NCI-H526 (cell line): ENCODE measurements at places on chromosomes 6 and 20.

GRCh38 chr20:14030991-14031390, 35.7 kb downstream of the MACROD2 start:
- DNase-seq, result no peak

- DNase-seq, result no peak
These were observed 6.2 kb downstream of the NKX2-2 start for GRCh38 chr20:21507400-21508229.

DNA sequence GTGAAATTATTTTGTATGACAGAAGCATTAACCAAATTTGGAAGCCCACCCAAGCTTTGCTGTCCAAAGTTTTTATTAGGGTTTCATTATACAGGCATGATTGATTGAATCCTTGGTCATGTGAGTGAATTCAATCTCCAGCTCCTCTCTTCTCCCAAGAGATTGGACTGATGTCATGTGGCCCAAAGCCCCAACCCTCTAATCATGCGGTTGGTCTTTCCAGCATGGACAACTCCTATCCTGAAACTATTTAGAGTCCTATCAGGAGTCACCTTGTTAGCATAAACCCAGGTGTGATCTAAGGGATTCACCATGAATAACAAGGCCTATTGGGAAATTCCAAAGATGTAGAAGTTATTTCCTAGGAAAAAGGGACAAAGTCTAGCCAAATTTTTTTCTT, 10.6 kb downstream of the POLR3F start:
- DNase-seq, result no peak

- no peak for DNase-seq
These were observed 192.3 kb upstream of the RIN2 start for GRCh38 chr20:19565736-19566135.

GRCh38 chr20:48128436-48128835, 343.2 kb upstream of the SULF2 start:
- no peak for DNase-seq

GRCh38 chr6:105432797-105433196, 29.9 kb upstream of the PREP start:
- DNase-seq, result no peak

DNA sequence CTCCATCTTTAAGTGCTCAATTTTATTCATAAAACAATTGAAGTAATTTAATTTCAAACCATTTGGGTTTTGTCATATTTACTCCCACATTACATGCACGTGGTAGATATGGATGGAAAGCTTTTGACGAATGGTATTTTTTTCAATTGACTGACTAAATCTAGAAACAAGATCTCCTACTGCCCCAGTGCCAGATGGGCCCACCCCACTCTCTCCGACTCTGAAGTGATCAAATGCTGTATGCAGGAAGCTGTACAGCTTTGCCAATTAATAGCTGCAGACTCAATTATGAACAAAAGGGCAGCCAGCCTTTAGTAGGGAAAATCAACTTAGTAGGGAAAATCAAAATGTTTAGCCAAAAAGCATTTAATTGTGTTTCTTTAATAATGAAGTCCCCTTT, 46.2 kb downstream of the PACRG start:
- no peak for DNase-seq
